ENCODE measurements at places on chromosomes 5 and 9.

DNA sequence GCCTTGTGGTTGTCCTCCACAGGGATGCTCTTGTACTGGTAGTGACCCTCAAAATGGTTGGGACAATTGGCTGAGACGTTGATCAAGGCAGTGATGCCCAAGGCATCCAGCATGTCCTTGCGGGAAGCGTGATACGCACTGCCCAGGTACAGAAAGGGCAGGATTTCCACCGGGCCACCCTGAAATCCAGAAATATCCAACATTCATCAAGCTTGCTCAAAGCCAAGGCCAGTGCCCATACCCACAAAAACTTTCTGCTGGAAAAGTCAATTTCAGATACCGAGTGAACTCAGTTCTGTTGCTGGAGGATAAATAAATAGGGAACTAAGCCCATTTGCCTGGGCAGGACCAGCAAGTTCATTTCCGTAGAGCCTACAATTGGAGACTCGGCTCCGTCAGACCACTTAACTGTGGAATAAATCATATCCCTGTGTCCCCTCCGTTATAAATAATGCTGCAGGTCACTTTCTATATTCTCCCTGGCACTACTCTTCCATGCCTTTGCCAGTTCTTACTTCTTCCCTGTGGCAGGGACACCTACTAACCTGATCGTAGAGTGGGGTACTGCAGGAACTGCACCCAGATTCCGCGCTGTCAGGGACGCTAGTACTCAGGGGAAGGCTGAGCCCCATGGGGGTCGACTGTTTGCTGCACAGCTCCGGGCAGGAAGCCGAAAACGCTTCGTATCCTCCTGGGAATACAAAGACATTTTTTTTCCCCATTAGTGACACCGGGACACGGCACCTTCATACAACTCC is 1.2 kb downstream of the DUSP1 start:
- peak; percentile 40 for DNase-seq

- no peak for DNase-seq
These were observed 53.0 kb downstream of the TEK start for GRCh38 chr9:27162045-27162444.

- DNase-seq = no peak
These were observed 58.4 kb downstream of the ARHGEF37 start for GRCh38 chr5:149639737-149640136.

GRCh38 chr9:104429031-104429546 is 75.0 kb upstream of the OR13F1 start:
- DNase-seq = no peak

DNA sequence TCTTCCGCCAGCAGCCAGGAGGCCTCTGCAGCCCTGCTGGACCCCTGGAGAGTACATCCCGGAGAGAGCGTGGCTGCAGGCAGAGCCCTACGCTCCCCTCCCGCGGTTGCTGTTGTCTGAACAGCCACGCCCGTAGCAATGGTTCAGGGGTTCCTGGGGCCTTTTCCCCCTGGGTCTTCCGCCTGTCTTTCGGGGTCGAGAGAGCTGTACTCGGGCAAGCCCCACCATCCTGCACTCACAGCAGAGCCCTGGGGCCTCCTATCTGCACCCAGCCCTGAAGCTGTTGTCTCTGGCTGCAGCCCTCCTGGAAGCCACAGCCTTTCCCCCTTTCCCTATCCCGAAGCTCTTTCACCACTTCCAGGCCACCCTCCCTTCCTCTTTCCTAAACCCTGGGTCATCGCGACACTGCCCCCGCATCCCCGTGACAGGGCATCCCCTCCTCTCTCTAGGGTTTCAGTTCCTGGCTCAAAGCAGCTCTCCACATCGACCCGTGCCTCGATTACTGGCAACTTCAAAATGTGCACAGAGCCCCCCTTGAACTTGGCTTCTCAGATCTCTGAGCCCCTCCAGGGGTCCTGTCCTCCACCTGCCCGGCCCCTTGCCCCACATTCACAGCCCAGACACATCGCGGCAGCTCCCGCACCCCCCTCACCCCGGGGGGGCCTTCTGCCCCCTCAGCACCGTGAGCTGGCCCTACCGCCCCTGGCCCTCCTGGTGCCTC is 43.9 kb upstream of the CEP72 start:
- DNase-seq = no peak

DNA sequence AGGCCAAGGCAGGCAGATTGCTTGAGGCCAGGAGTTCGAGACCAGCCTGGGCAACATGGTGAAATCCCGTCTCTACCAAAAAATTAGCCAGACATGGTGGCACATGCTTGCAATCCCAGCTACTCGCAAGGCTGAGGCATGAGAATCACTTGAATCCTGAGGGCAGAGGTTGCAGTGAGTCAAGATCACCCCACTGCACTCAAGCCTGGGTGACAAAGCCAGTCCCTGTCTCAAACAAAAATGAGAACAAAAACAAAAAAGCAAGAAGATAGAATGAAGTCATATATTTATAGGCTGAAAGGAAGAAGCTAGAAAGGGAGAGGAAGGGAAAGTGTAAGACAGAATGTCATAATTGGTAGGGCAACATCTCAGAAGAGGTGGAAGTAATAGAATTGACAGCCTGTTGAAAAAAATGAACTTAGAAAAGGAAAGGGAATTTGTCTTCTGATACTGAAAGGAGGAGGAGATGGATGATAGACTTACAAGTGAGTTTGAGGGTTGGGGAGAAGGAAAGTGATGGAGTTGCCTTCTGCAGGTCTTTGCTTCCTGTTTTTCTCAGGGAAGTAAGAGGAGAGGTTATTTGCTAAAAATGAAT is 32.2 kb downstream of the CARD6 start:
- no peak for DNase-seq

- DNase-seq = no peak
These were observed 40.2 kb downstream of the MED10 start for GRCh38 chr5:6338135-6338534.

- DNase-seq = no peak
These were observed 125.9 kb downstream of the GADD45G start for GRCh38 chr9:89730715-89731114.

DNA sequence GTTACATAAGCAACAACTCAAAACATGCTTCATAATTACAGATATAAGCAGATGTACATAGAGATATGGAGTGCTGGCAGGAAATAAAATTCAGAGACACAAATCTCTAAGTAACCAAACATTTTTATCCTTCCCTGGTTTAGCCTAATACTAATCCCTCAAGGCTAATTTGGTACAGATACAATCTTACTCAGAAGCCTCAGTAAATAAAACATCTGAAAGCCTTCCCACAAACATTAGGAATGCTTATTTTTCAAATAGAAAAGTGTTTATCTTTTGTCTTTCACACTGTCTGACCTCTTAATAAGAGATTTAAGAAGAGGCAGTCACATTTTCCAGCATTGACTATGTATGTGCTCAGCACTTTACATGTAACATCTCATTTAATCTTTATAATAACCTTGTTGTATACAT is 399.4 kb downstream of the ARRDC3 start:
- DNase-seq = no peak

- DNase-seq = no peak
These were observed 6.8 kb upstream of the FCHSD1 start for GRCh38 chr5:141657937-141658545.

DNA sequence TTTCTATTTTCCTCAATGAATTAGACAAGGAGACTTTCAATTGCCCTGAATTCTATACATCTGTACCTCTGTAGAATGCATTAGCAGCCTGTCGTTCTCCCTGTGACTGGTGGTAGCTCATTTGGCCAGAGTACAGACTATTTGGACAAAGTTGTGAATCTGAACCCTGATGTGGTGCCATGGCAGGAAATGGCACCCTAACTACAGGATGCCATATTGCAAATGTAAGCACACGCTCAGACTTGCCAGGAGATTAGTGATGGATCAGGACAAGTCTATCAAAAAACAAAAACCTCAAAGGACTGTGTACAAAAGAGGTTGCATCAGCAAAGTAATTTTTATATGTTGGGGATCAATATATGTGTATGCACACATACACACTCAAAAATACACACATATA is 58.3 kb downstream of the SVEP1 start:
- no peak for DNase-seq

- DNase-seq = no peak
These were observed 72.6 kb downstream of the MVB12B start for GRCh38 chr9:126399251-126399650.

DNA sequence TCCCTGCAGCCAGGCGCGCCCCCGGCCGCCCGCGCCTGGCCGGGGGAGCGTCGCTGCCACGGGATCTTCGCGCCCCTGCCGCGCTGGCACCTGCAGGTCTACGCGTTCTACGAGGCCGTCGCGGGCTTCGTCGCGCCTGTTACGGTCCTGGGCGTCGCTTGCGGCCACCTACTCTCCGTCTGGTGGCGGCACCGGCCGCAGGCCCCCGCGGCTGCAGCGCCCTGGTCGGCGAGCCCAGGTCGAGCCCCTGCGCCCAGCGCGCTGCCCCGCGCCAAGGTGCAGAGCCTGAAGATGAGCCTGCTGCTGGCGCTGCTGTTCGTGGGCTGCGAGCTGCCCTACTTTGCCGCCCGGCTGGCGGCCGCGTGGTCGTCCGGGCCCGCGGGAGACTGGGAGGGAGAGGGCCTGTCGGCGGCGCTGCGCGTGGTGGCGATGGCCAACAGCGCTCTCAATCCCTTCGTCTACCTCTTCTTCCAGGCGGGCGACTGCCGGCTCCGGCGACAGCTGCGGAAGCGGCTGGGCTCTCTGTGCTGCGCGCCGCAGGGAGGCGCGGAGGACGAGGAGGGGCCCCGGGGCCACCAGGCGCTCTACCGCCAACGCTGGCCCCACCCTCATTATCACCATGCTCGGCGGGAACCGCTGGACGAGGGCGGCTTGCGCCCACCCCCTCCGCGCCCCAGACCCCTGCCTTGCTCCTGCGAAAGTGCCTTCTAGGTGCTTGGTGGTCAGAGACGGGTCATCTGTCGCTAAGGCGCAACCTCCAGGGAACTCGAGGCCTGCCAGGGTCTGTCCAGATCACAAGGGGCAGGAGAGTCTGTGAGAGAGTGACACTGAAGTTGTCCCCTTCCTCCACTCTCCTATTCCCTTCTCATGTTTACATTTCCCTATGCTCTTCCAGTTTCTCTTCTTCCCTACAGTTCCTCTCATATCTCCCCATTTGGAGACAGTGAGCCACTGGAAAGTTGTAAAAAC is 1.3 kb downstream of the GPR150 start:
- peak; percentile 7 for DNase-seq

DNA sequence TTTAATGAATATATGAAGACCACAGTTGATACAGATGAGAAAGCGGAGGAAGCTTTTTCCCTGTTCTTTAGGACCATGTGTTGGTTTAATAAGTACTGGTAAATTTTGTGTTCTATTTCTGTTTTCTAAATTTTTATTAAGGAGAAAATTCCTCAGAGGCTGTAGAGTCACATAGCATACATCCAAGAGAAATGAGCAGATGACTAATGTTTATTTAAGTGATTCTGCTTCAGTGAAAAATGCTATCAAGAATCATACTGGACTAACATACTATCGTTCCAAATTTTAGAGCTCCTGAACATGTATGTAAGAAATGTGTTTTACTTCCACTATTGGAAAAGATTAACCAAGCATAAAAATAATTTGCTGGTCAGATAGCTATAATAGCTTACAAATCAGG is 115.0 kb downstream of the KIAA1958 start:
- DNase-seq = no peak

DNA sequence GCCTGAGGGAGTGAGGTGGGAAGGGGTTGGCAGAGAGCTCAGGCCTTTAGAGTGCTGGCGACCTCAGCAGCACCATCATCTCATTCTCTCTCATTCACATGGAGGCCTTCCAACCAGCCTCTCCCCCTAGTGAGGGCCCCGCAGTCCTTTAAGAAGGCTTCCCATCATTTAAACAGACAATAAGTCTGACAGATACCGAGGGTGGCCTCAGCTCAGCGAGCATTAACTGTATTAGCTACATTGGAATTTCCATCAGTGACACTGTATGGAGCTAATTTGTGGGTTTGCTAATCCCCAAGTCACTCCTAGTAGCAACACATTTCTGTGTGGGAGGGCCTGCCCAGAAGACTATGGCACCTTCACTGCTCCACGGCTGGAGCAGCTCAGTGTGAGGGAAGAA is 75.8 kb downstream of the INSYN2B start:
- no peak for DNase-seq

GRCh38 chr9:4020038-4020754 is 279.7 kb downstream of the GLIS3 start:
- no peak for DNase-seq

GRCh38 chr9:71329873-71330272 is 208.5 kb upstream of the TRPM3 start:
- no peak for DNase-seq

DNA sequence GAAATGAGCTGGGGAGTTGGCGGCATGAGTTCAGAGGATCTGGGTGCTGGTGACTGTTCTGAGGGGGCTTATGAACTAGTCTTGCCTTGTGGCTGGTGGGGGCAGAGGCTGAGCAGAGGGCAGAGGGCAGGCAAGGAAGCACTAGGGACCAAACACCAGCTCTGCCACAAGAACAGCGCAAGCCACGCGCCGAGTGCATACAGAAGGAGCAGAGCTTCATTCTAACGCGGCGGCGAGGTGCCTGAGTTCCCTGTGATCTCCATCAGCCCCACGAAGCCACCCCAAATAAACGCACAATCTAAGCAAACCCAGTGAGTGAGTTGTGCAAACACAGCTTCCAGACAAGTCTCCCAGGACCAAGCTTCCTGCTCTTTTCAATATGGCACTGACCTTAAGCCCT is 110.6 kb upstream of the ALDH1B1 start:
- DNase-seq = no peak

DNA sequence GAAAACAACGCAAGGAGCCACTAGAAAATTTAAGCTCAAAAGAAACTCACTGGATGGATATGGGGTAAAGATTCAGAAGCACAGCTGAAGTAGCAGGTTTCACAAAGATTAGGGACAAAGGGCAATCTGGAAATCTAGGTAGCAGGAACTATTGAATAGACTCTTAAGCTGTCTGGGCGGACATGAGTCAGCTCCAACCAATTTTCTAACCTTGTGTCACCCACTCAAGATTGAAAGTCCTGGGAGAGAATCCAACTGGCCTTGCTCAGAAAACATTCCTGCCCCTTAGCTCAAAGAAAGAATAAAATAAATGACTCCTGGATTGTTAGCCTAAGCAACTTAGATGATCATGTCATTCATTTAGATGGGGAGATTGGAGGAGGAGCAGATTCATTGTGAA is 69.2 kb downstream of the STK32A start:
- no peak for DNase-seq

GRCh38 chr5:133327946-133328401 is 276.2 kb downstream of the HSPA4 start:
- DNase-seq = no peak

DNA sequence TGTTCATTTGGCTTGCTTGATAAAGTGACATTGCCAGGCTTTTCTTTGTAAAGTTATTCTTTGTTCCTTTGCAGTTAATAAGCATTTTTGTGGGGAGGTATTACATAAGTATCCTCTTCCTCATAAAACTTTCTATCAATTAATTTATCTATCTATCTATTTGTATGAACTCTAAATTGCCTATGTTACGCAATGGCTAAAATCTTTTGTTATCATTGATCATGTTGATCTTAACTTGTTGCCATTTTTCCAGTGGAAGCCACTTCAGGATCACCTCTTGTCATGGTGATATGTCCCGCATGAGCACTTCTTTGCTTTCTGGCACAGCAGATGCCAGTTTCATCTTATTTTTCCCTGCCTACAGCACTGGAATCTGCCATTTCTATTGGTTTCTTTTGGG is 436.7 kb upstream of the KIF2A start:
- DNase-seq = no peak

Data from CD4-positive, alpha-beta T cell treated with Interferon gamma for 1 hour (primary cell).